ENCODE measurements at places on chromosomes 2 and 18.

GRCh38 chr2:220701115-220701514, 871.0 kb downstream of the EPHA4 start:
- no peak for DNase-seq

DNA sequence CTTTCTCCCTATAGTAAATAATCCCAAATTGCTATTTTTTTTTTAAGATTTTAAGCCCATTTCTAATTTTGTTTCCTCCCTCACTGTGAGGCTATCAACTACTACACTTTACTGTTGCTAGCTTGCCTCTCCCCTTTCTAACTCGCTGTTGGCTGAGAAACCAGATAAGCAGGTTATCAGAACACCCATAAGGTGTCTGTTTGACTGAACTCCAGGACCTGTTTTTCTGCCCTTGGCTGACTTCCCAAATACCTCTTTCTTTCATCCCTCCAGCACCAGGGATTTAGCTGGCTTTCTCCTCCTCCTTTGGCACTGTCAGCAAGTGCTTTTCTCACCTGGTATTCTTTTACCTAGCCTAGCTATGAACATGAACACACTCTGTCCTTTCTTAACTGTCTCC, 11.1 kb downstream of the TRAK2 start:
- peak; percentile 30 for DNase-seq

- no peak for DNase-seq
These were observed 26.6 kb upstream of the SEH1L start for GRCh38 chr18:12921178-12921577.

DNA sequence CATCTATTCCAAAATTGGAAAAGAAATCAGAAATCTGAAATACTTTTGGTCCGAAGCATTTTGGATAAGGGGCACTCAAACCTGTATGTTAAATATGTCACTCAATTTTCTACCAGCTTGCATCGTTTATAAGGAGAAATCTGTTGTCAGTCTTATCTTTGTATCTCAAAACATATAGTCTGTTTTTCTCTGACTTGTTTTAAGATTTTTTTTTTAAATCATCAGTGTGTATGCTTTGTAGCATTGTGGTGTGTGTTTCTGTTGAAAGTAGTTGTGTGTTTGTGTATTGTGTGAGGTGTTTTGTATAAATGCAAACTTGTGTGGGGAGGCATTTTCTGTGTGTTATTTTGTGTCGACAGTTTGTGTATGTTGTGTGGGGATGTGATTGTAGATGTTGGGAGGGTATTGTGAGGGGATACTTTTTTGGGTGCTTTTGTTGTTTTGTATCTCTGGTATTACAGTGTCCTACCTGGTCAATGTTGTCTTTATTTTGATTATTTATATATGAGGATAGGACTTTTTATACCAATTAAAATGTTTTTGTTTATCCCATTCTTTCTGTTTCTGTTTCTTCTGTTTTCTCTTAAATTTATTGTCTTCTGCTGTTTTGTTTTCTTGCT, 30.9 kb downstream of the SMCHD1 start:
- no peak for DNase-seq

DNA sequence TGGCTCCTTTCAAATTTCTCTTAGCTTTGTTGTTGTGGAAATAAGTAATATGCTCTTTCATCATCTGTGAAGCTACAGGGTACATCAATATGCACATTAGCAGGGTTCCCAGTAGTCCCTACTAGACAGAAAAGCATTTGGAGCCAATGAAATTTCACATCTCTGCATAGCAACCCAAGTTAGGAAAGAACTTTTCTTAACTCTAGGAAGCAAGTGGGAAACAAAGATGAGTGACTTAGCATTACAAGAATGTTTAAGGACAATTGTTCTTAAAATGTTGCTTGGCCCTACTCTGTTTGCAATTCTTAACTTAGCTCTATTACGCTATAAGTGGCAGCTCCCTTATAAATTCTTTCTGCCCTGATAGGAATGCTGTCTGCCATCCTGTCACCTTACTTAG, 39.6 kb downstream of the ZEB2 start:
- no peak for DNase-seq

DNA sequence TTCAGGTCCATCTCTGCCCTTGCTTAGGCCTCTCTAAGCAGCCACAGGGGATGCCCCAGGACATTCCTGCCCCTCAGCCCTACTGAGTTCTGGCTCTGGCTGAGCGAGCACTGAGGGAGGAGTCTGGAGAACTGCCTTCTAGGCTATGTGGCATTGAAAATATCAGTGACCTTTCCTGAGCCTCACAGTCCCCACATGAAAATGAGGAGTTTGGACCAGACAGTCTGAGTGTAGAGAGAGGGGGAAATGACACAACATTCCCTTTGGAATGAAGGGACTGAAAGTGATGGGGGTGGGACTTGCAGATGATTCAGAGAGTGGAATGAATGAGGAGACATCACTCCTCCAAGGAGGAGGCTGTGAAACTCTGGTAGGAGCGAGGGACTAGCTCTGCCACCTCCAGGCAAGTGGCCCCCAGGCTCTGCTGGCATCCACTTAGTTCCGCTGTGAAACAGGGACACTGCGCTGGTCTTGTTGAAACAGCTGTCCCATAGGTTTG, 8.0 kb downstream of the TNS1 start:
- no peak for DNase-seq

DNA sequence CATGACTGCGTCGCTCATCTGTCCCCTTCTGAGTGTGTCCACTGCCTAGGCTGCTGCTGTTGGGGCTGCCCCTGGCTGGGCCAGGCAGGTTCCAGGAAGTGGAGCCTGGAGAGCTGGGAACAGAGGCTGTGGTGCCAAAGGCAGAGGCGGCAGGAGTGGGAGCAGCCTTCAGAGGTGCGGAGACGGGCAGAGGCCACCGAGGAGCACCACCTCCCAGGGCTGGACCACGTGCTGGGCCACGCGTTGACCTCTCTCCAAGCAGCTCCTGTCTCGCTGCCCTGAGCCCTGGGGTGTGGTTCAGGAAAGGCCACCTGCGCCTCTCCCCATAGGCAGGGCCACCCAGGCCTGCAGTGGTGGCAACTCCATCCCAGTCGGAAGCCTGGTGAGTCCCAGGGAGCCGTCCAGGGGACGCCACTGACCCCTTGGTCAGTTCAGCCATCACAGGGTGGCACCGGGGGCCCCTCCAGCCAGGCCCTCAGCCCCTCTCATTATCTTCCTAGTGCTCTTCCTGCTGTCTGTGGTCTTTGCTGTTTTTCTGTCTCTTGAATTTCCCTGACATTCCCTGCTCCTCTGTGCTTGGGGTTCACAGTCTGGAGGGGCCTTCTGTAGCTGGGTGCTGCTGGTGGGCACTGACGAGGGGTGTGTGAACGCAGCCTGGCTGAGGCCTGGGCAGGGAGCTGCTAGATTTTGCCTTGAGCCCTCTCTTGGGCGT, 122.8 kb upstream of the HS6ST1 start:
- DNase-seq: no peak

DNA sequence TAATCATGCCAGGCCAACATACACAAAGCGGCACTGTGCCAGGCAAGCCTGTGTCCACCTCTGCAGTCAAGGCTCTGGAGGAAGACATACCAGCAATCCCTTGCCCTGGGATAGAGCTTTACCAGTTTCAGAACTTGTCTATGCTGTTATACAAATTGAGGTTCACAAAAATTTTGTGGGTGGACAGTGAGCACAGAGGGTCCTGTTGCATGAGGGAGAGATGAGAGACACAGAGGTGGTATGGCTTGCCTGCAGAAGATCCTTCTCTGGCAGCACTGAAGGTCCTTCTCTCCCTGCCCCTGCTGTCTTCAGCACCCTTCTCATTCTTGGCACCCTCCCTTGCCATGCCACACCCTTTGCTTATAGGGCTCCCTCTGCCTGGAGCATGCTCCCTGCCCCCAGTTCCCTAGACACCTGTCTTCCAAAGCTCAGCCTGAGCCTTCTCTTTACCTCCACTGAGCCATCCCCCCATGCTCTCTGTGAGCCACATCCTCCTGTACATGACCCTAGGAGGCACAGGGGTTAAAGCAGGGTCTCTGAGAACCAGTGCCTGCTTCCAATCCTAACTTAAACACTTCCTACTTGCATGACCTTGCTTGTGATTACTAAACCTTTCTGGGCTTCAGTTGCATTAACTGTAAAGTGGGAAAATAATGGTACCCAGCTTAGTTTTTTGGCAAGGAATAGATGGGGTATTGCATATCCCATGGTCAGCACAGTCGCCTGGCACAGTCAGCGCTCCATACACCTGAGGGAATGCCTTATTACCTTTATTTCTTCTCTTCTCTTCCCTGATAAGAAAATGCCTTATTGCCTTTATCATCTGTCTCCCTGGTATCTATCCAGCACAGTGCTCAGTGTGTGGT, 857 bp downstream of the FABP1 start:
- no peak for DNase-seq

DNA sequence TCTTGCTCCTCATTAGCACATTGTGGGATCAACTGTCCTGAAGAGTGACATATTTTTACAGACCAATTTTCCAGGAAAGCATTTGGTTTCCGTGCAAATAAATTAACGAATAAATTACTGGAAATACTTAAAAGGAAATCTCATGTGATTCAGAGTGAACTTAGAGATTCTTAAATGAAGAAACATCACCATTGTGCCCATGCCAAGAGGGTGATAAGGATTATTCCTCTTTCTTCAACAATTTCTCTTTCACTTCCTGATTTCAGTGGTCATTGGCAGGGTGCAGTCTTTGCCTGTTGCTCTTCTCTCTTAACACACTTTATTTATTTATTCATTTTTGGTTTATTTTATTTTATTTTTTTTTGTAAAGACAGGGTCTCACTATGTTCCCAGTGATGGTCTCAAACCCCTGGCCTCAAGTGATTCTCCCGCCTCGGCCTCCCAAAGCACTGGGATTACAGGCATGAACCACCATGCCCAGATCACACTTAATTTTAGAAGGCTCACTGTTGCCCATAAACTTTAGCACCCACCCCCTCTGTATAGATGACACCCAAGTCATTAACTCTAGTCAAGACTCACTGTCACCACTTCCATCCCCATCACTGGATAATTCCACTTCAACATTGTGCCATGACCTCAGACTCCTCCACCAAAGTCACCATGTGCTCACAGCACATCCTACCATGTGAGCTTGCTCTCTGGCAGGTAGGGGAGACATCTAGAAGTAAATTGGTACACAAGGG, 92.6 kb upstream of the CERS6 start:
- DNase-seq: no peak

GRCh38 chr2:15579641-15580040, 12.0 kb upstream of the DDX1 start:
- no peak for DNase-seq

DNA sequence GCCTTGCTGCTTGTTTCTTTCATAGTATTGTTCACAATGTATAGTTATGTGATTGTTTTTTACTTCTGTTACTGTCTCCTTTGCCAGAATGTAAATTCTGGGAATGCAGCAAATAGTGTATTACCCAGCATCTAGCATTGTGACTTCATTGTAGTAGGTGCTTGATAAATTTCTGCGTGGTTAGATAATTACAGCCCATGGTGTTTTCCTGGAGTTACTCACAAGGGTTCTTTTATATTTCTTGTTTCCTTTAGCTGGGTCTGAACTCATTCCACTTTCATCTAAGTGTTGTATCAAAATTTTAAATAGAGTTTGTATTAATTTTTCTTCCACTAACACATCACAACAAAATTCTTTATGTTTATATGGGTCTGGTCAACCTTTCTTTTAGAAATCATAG, 132.6 kb downstream of the MAP4K4 start:
- no peak for DNase-seq
